M059J (cell line): ENCODE measurements at places on chromosomes 7 and 10. TPM values are rescaled to one million over a fixed set of nuclear protein-coding genes. Genes with fewer than 3 reads are reported as not detected.

COL1A2 gene
- 587 and 961 TPM in 2 replicates for total RNA-seq

HTR5A gene
- not detected in 2 replicates for total RNA-seq

MCU gene
- total RNA-seq = 40.2 and 52.9 TPM in 2 replicates

MCM10 gene
- total RNA-seq = 9.4 and 11.6 TPM in 2 replicates

COL13A1 gene
- total RNA-seq = 5.7 and 15.6 TPM in 2 replicates

CHST15 gene
- total RNA-seq = 15.2 and 15.6 TPM in 2 replicates

TBC1D12 gene
- total RNA-seq = 2.3 and 10.7 TPM in 2 replicates

LIMK1 gene
- total RNA-seq = 55.1 and 105 TPM in 2 replicates

PNLIP gene
- total RNA-seq = not detected in 2 replicates

NCF1 gene
- not detected in 2 replicates for total RNA-seq

MYO1G gene
- not detected in 2 replicates for total RNA-seq

TMEM139 gene
- 0.07 TPM in 1 of 2 replicates, not detected in the other for total RNA-seq

TMEM229A gene
- not detected in 2 replicates for total RNA-seq

BNIP3 gene
- total RNA-seq = 618 and 734 TPM in 2 replicates

FAM107B gene
- 15.0 and 18.4 TPM in 2 replicates for total RNA-seq

TACR2 gene
- total RNA-seq = 0.05 and 0.15 TPM in 2 replicates

ELOVL3 gene
- total RNA-seq = 0.17 and 0.27 TPM in 2 replicates

LRRD1 gene
- total RNA-seq = not detected in 2 replicates
